NCI-H2227 treated with DMSO at 0.1 percent for 48 hours (cell line): ENCODE measurements at places on chromosomes 6 and 20.

DNA sequence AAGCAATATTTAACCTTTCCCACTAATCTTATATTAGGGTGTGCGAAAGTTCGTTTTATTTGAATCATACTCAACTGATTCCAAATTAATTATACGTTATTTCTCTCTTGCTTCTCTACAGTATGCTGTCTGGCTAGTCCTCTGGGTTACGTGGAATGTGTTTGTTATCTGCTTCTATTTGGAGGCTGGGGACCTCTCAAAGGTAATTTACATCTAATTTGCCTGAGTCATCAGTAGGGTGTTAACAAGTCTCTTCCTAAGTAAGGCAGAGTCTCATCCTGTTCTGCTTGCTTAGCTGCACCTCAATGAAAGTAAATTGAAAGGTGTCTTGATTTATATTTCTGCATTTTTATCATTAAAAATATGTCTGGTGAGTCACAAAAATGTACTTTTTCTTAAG, 551.5 kb downstream of the NKAIN2 start:
- no peak for DNase-seq

DNA sequence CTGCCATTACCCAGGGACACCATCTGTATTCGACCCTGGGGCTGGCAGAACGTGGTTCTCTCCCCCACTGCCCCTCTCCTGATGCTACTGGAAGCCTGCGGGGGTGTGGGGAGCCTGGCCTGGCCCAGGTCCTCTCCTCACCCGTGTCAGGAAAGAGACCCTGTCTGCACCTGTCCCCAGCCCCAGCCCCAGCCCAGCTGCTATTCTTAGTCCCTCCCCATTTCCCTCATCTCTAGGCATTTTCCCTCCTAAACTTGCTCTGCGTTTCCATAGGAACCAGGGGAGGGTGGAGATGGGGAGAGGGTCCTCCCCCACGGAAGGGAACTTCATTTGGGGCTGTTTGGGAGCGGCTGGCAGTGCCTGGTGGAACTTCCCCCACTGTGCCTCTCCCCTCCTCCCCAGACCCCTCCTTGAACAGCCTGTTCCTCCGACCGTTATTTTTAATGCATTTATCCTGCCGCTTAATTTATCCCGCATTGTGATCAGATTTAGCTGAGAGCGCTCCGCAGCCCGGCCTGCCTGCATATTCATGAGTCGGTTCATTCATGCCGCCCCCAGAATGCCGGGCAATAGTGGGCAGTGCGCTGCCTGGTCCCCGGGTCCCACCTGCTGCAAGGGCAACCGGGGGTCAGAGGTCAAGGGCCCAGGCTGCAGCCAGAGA, 31.8 kb upstream of the DLGAP4 start:
- DNase-seq, result peak; percentile 25

DNA sequence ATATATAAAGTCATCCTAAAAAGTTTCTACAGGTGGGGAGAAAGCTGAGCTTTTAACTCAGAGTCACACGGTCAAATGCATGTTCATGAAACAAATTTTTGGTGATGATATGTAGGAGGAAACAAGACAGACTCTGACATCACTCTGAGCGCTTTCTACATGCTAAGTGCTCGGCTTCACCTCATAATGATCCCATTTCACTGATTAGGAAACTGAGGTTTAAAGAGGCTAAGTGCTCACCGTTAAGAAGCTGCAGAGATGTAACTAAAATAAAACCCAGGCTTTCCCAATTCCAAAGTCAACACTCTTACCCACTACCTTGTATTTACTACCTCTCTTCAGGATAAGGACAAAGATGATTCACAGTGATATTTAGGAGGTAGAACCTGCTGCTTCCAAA, 4.7 kb downstream of the RMND1 start:
- no peak for DNase-seq

- no peak for DNase-seq
Measured at GRCh38 chr20:10250902-10251301, 32.3 kb downstream of the SNAP25 start.

GRCh38 chr6:126524811-126525326, 185.0 kb downstream of the CENPW start:
- DNase-seq, result no peak

GRCh38 chr20:63562461-63563224, 8.7 kb downstream of the FNDC11 start:
- no peak for DNase-seq

DNA sequence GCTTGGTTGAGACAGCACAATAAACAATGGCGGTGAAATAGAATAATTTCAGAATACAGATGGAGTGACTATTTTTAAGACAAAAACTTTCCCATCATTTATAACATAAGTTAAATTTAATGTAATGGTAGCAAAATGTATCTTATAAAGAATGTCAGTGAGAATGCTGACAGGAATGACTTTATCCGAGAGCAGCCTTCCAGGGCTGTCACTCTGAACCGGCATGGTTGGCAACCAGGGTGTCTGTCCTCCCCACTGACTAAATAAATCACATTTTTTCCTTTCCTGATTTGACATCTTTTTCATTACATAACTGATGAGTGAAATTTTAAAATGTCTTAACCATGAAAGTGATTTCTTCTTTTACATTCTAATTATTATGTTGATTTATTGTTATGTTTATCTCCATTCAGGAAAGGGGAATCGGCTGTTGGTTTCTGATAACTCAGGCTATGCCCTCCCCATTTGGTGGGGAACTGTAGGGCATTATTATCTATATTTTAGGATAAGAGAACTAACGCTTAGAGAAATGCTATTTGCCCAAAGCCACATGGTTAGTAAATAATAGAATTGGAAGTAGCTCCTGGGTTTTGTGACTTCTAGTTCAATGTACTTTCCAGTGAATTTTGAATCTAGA, 109.2 kb upstream of the OGFRL1 start:
- DNase-seq, result no peak
